CD4-positive, alpha-beta T cell treated with Interleukin-21 for 1 hour (primary cell): ENCODE measurements at places on chromosomes 7 and 10.

DNA sequence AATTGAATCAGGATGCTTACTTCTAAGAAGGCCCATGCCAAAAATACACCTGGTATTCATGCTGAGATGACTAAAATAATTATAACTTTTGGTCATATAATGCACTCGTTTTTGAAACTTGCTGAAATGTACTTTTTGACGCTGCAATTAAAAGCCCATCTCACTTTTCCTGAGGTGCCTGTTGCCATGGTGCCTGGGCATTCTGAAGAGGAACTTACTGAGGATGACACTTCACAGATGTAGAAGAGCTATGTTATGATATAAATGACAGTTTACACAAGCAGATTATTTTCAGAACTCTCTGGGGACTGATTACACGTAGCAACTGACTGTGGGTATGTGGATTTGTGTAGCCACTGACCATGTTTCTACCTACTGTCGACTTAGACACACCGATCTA, 182.4 kb downstream of the TPK1 start:
- DNase-seq, result no peak

- DNase-seq, result peak; percentile 46
These were observed 129.3 kb downstream of the MYOF start for GRCh38 chr10:93352638-93353383.

DNA sequence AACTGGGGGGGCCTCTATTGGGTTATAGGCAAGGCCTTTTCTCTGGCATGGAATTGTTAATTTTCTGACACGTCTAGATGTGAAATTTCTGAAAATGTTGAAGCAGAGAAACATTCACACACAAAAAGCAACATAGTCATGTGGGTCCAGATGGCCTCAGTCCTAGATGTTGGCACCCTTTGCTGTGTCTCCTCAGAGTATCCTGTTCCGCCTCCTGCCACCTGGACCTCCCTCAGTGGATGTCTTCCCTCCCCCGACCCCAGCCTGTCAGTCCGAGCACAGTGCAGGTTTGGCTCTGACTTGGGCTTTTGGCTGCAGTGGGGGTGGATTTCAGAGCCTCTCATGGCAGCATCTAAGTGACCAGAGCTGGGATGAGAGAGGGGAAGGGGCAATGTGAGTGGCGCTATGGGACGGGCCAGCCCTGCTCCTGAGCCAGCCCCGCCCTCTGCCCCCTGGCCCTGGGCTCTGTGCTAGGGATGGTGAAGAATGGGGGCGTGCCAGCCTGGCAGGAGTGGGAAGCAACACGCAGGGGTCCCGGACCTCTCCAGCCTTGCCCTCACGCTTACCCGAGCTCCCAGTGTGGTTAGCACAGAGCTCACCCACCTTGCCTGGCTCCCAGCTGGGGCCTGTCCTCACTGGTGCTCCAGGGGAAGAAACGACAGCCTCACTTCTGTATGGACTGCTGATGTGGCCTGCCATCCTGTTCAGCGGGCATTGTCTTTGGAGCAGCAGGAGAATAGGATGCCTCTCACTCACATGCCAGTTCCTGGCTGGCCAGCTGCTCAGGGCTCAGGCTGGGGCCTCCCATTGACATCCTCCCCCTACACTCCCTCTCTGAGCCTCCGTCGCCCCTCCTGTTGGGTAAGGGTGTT, 6.2 kb downstream of the ATP6V0E2 start:
- DNase-seq, result no peak

DNA sequence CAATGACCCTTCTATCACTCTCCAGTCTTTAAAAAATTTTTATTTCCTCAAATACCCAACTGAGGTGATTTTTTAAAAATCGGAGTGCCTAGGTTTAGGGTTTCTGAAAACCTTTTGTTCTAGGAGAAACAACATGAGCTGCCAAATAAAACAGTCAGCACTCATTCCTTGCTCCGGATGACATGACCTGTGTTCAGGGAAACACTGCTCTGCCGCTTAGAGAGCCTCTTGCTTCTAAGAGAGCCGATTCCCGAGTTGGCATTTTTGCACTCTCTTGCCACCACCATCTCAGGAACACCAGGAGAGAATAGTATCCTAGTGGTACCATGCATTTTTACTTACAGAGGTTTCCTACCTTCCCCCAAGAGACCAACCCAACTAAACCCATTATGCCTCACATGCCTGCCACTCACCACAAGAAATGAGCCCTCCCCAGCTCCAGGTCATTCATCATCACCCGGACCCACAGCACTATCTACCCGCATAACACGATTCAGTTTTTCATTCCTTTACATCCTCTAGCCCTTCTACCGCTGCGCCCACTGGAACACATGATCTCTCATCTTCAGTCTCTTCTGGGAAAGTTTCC, 365.4 kb downstream of the THSD7A start:
- DNase-seq, result no peak

DNA sequence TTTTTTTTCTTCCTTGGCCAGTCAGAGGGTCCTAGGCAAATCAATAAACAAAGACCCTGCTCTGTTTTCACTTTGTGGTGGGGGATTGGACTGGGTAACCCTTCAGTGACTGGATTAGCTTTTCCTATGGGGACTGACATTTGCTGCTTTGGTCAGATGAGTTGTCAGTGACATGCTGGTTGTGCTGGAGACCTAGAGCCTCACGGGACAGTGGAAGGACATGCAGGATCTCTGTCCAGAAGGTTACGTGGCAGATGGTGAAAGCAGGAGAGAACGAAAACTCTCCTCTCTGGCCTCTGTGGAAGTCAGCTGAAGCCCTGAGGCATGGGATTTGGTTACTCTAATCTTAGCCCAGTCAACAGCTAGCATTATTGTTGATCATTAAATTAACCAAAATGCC, 90.0 kb upstream of the BMPER start:
- DNase-seq, result no peak

- DNase-seq, result no peak
These were observed 188.0 kb downstream of the PPP1R9A start for GRCh38 chr7:95095259-95095965.

DNA sequence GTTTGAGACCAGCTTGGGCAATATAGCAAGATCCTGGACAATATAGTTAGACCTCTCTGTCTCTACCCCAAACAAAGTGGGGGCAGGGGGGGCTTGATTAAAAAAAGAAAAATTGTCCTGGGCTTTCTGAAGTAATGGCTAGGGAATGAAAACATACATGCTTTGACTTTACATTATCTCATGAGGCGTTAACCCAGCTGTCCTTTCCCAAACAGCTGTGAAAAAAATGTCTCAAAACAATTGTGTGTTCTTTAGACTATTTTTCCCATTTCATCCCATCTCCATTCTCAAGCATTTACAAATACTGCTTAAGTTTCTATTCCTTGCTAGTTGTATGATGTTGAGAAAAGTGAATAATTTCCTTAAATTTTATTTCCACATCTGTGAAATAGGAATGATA, 27.0 kb upstream of the CDK13 start:
- no peak for DNase-seq

DNA sequence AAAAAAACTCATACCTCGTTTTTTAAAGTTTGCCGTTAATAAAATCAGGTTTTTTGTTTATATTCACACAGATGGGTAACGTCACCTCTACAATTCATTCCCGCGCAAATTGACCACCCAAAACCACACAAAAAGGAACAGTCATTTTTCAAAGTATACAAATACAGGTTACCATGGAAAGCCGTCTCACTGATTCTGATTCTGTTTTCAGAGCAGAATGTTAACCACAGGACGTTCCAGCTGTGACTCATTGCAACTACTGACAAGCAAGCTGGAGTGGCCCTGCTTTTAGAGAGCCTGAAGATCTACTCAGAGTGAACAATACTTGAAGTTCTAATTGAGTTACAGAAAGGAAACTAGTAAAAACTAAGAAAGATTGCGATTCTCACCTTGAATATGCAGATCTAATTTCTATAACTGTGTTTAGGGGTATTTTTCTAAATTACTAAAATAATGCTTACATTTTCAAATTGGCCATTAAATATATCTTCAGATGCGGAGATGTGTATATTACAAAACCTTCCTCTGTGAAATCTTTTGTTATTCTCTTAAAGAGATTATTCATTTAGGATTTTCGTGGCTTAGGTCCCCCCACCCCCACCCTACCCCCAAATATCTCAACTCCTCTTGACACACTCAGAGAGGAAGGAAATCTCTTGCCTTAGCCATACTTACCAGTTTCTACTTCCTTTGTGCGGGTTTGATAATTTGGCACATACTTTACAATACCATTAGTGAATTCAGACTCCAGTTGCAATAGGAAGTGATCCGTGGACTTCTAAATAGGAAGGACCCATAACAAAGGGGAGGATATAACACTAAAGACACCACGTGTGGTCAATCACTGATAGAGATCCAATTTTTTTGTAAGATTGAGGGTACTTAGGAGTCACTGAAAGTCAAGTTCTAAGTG, 106.0 kb downstream of the CUBN start:
- peak; percentile 94 for DNase-seq

DNA sequence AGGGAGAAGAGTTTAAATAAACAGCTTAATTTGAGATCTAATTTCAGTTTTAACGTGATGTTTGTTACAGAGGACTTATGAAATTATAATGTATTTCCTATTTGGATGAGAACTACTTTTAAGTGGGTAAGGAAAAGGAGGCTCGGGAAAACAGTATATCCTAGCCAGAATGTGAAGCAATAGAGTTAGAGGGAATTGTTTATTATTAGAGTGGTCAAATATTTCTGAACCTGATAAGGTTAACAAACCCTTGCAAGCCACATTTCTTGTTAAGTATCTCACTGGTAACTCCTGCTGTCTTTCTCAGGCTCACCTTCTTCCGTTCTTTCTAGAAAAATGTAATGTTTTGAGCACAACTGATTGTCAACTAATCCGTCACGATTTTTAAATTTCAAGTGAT, 335.1 kb upstream of the MBL2 start:
- no peak for DNase-seq

DNA sequence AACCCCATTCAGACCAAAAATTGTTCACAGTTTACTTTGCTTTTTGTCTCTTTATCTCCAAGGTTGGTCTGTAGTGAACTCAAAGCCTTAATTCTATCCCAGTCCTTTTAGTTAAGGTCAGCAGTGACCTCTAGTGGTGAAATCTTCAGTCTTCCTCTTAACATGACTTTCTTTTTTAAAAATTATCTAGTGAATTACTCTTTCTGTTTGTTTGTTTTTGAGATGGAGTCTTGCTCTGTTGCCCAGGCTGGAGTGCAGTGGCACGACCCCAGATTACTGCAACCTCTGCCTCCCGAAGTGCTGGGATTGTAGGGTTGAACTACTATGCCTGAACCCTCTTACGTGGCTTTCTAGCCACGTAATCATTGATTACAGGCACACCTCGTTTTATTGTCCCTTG, 25.0 kb downstream of the ZNF487 start:
- peak; percentile 83 for DNase-seq

DNA sequence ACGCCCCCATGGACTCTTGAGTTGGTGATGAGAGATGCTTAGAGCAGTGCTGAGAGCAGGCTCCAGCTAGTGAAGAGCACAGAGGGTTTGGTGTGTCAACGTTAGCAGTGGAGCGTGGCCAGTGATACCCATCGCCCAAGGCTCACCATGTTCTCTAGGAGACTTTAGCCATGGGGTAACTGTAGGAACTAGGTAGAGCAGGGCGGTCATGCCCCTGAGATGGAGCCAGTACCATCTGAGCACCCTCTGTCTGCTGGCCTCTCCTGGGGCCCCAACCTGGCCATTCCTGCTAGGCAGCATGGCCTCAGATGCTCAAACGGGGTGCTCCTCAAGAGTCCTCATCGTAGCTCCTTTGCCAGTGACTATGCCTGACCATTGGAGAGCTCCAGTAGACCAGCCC, 179.7 kb downstream of the KCND2 start:
- DNase-seq, result no peak

GRCh38 chr10:61063901-61064300, 119.9 kb upstream of the RHOBTB1 start:
- DNase-seq, result no peak

- DNase-seq, result no peak
These were observed 20.5 kb downstream of the GRID1 start for GRCh38 chr10:86345859-86346798.

DNA sequence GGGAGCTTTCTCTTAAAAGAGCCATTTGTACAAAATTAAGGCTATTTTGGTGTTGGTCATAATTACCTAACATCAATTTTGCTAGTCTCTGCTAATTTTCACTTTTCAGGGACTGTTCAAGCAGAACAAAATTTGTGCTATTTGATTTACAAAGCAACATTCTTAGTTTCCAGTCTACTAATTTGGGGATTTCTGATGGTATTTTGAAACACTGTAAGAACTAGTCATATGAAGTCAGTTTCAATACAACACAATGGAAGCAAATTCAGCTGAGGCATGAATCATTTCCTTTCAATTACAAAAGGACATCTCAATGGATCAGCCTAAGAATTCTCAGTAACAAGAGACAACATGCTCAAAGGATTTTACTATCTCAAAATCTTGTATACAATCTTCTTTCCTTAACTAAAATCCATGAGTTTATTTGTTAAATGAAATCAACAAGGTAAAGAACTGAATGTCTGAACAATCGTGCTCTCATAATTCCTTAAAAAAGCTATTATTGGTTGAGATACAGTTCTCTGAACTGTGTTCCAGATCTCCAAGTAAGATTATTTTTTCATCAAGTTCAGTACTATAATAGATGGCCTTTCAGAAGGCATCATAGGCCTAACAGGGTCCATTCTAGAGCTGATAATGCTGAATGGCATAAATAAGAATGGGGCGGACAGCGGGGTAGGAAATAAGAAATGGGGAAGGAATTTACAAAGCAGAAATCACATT, 144.6 kb downstream of the NRCAM start:
- no peak for DNase-seq

- no peak for DNase-seq
These were observed 192.3 kb downstream of the REEP3 start for GRCh38 chr10:63713191-63714144.

DNA sequence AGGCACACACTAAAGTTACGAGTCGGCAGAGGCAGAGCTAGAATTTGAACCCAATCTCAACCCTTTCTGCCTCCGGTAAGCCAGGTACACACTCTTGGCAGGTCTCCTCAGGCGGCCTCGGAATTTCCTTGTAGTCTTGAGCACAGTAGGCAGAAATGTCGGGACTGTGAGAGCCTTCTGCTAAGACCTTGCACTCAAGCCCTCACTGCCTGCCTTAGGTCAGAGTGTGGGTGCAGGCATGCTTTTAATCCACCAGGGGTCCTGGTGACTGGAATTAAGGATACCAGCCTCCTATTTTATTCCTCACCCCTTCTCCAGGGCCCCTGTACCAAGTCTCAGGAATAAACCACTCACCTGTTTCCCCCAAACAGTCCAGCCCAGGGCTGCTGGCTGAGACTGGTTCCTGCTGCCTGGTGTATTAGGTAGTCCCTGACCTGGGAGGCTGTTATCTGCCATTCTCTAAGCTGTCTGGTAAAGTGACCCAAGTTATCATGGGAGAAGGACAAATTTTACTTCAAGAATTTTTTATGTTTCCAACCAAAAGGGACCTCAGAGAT, 855 bp downstream of the ATP6V1F start:
- DNase-seq, result peak; percentile 62

GRCh38 chr10:132386419-132386831, 10.6 kb upstream of the PWWP2B start:
- no peak for DNase-seq

DNA sequence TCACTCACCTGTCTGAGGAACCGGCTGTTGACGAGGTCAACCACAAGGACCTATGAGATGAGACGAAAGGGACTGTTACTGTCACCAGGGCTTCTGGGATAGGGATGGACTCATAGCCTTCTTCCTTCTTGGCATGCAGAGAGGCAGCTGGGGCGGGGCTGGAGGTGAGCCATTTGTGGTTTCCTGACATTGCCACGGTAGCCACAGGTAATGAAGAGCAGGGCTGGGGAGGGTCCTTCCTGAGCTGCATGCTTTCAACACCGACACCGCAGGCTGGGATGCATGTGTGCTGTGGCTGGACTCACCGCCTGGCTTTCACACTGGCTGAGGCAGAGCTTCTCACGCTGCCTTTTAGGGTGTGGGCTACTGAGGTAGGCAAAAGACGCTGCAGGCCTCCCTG, 46.4 kb upstream of the MKRN1 start:
- DNase-seq, result peak; percentile 11
